ENCODE measurements at places on chromosomes 2 and 18.
A peak's percentile ranks its signal among the peaks of the same experiment; 100 is the strongest.

DNA sequence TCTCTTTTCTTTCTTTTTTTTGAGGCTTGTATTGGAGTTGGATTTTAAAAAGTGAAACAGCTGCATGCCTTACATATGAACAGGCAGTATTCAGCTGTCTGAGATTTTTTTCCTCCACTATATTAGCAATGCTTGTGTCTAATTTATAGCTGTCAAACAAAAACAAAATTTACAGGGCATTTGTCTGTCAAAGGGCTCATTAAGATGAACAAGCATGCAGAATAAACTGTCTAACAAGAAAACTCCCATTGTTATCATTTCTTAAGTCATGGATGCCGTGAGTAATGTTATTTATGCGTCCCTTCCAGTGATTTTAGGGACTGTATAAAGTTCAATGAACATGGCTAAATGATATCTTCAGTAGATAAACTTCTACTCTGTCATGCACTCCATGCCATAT is 674.7 kb downstream of the PLCL1 start:
- DNase-seq, result no peak

DNA sequence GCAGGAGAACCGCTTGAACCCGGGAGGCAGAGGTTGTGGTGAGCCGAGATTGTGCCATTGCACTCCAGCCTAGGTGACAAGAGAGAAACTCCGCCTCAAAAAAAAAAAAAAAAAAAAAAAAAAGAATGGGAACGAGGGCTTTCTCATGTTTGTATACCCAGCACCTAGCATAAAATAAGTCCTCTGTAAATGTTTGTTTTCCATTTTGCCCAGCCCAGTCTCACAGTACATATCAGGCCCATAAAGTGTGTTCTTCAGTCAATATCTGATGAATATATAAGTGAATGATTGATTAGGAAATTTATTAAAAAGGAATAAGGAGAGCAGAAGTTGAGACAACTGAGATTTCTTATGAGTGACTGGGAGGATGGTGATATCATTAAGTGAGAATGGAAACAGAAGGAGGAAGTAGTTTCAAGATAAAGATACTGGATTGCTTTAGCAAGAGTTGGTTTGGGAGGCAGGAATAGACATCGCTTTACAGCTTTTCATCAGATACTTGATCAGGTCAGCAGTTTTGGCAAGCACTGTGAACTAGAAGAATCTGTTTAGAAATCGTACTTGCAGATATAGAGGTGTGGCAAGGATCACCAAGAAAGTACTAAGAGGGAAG is 327.5 kb downstream of the KIAA1328 start:
- no peak for DNase-seq

DNA sequence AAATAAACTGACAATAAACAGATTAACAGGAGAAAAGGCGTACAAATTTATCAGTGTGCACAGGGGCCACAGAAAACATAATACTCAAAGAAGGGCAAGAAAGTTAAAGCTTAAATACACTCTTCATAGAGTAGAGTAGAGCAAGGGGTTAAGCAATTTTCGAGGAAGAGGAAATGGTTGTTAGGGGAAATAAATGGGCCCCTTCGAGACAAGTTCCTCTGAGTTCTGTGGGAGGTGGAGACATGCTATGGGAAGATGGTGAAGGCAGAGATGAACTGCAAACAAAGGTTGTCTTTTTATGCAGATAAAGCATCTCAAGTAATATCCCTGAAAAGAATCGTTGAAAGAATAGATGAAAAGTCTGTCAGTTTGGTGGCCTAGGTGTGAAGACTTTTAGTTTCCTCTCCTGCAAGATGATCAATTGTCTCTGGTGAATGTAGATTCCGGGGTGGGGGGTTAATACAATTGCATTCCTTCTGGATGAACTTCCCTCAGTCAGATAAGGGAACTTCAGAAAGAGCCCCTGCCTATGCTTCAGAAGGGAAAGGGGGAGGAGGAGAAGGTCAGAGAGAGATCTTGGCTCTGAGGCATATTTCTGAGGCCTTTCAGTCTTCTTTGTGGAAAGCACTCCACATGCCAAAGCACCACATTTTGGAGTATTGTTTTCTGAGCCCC is 127.0 kb downstream of the METTL4 start:
- DNase-seq, result no peak

GRCh38 chr2:238714038-238714528 is 133.8 kb upstream of the TWIST2 start:
- peak; percentile 63 for DNase-seq

Data from fibroblast of mammary gland (primary cell).